ENCODE measurements at places on chromosomes 7 and 10. TPM values are rescaled to one million over a fixed set of nuclear protein-coding genes. Genes with fewer than 3 reads are reported as not detected.

EGR2 gene
- not detected for total RNA-seq

GHRHR gene
- total RNA-seq: not detected

DNA sequence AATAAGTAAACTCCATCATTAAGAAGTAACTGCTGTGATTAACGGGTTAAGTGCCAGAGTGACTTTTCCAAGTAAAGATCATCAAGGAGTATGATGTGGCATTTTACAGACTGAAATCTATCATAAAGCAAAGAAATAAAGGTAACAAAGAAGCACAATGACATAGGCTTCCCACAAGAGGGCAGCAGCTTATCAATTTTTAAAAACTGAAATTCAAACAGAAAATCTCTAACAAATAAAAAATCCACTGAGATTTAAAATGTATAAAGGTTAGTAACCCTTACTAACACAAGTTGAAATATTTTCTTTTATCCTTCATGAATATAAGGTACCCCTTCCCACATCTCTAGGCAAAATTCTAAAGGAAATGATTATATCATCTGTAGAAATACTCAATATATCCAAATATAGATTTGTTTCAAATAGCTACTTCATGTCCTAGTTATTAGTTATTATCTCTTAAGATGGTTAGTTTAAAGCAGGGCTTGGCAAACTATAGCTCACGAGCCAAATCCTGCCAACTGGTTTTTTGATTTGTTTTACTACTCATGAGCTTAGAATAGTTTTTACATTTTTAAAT lies 29.2 kb downstream of the FAM3C start:
- DNase-seq: no peak

- DNase-seq: no peak
Observed at GRCh38 chr10:58827381-58827780, 314.7 kb downstream of the BICC1 start.

GRCh38 chr7:128098629-128099028 lies 67.4 kb upstream of the LRRC4 start:
- DNase-seq: no peak

DNA sequence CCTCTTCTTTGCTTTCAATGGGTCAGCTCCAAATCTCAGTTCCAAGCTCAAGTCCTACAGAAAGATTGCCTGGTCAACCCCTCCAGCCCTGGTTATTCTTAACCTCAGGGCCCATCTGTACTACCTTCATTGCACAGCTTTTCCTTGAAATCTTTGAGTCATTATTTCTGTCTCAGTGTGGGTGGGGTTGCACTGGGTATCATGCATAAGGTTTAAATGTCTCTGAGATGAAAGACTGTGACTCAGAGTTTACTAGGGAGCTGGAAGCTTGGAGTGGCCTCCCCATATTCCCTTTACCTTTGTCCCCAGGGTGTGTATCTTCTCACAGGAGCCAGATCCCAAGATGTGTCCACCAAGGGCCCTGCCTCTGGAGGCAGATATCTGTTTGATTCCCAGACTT lies 3.3 kb upstream of the OR6V1 start:
- DNase-seq: no peak

DNA sequence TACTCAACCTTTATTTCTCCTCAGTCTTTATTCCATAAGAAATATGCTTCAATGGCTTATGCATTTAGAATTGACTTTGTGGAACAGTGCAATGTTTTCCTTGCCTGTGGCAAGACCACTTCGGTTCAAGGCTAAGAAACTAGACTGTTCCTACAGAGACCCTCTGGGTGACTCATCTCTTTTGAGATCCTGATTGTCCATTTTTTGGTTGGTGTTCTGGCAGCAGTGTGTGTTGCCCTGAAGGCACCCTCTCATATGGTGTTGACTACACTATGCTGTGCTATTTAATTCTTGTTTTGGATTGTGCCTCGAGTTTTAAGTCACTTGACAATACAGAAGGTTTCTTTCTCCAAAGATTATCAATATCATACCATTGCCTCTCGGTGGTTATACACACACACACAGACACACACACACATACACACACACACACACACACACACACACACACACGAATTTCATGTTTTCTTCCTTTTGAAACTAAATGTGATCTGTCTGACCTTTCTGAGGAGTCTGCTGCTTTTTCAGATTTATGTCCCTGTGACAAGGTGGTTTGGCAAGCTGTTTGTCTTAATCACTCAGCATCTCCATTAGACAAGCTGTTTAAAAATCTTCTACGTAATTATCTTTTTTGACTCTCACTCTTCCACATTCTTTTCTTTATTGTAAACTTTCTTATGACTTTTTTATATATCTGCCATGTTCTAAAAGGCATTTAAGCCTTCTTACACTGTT lies 187.2 kb downstream of the VTI1A start:
- DNase-seq: no peak

Measured in glomerular endothelial cell (primary cell).